ENCODE measurements at places on chromosomes 2 and 18.

GRCh38 chr2:71006955-71007799, 12.5 kb upstream of the TEX261 start:
- DNase-seq = no peak

DNA sequence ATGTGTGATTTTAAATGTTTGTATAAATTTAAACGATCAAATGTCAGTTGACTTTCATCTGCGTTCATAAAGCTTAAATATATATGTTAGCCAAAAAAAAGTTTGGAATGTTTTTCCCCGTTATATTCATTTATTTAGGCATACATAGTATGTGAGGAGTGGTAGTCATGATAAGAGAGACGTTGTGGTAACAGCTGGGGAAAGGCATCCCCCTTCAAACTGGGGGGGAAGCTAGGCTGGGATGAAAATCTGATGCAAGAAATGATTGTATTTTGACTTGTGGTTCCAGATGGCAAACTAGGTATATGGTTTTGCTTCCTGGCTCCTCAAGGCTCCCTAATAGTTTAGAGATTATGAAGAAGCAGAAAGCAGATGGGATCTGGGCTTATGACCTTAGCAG, 30.1 kb downstream of the ITGA6 start:
- no peak for DNase-seq

GRCh38 chr2:112493858-112494648, 12.1 kb downstream of the TTL start:
- no peak for DNase-seq

- no peak for DNase-seq
These were observed 11.0 kb downstream of the RTP5 start for GRCh38 chr2:241880311-241881073.

GRCh38 chr18:24486684-24487083, 26.2 kb downstream of the HRH4 start:
- DNase-seq = no peak

DNA sequence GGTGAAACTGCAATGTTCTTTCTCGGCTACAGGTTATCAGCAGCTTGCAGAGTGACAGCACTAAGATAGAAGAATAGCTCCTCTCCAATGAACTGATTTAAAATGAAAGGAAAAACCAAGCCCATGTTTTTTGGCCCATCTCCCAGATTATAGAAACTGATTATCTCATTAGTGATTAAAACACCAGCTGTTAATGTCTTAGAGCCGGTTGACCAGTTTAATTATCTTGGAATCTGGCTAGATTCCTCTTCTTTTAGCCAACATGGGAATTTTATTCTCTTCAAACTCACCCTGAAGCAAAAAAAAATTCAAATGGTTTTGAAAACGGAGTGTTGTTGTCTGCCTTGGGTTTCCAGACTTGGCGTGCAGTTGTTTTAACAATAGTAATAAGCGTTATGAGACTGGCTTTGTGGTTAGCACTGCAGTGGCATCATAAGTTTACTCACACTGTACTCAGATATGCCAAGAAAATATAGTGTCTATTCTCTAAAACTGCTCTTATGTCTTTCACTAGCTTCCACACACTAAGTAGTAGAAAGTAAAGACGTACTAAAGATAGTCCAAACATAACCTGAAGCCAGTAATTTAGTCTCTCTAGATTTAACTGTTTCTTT, 665.3 kb downstream of the STK39 start:
- DNase-seq = no peak

- no peak for DNase-seq
These were observed 142.3 kb upstream of the HAAO start for GRCh38 chr2:42934580-42935186.

DNA sequence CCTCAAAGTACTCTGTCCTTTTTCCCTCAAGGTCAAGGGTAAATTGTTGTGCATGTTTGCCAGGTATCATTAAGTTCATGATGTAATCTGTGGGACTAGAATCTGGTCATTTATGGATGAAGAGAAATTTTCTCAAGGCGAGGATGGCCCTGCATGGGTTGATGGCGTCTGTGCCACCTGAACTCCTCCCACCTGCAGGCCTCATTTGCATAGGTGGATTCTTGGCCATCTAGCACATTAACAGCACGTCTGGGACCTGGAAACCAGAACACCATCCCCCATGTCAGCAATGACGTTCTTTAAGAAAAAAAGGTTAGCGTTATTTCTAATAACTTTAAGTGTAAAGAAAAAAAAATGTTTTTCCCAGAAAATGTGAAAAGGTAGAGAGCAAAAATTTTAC, 145.8 kb downstream of the ESCO1 start:
- no peak for DNase-seq

DNA sequence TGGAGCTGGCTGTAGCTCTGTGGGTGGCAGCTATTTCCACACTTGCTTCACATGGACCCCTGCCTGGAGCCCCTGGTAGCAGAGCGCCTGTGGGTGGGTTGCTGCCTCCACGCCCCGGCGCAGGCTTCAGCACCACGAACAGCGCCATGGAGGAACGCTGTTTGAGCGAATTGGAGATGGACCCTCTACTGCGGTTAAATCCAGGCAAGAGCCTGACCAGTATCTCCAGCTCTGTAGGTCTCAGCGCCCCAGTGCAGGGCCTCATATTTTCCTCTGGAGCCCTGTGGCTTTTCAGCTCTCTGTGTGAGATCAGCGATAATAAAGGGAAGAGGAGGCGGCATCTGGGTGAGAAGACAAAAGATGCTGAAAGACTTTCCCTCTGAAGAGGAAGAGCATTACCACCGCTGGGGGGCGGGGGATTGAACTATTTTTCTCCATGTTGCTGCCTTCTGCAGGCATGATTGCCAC, 12.0 kb downstream of the ONECUT2 start:
- peak; percentile 47 for DNase-seq

- DNase-seq = no peak
These were observed 39.1 kb downstream of the FN1 start for GRCh38 chr2:215396595-215397313.

DNA sequence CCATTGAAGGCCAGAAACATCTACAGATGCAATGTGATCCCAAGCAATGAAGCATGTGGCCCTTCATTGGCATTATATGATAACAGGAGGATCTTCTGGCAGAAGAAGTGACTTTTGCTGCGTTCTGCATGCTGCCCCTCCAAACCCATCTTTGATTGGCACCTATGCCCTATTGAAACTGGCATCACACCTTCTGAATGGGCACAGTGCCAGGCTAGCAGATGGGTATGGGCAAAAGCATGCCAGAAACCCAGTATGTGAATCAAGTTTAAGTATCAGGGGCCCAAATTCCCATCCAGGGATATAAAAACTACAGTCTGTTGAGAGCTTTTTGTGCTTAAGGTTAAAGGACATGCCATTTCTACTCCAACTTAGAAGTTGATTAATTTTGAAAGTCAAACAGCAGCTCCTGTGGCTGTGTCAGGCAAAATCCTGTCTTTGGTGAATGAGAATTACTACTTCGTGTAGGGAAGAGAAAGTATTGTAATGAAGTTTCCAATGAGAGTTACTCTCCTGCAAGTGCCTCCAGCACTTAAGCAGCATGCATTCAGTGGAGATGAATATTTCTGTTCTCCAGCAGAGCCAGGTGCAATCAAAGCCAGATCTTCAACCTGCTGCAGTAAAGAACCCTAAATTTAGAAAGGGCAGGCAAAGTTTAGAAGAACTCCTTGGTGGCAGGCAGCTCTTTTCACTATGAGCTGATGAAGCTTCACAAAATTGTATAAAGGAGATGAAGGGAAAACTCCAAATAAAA, 8.6 kb downstream of the VRK2 start:
- DNase-seq = no peak

- DNase-seq = no peak
These were observed 143.8 kb upstream of the THUMPD2 start for GRCh38 chr2:39922679-39923405.

- DNase-seq = no peak
These were observed 22.5 kb downstream of the PASK start for GRCh38 chr2:241126771-241127202.

DNA sequence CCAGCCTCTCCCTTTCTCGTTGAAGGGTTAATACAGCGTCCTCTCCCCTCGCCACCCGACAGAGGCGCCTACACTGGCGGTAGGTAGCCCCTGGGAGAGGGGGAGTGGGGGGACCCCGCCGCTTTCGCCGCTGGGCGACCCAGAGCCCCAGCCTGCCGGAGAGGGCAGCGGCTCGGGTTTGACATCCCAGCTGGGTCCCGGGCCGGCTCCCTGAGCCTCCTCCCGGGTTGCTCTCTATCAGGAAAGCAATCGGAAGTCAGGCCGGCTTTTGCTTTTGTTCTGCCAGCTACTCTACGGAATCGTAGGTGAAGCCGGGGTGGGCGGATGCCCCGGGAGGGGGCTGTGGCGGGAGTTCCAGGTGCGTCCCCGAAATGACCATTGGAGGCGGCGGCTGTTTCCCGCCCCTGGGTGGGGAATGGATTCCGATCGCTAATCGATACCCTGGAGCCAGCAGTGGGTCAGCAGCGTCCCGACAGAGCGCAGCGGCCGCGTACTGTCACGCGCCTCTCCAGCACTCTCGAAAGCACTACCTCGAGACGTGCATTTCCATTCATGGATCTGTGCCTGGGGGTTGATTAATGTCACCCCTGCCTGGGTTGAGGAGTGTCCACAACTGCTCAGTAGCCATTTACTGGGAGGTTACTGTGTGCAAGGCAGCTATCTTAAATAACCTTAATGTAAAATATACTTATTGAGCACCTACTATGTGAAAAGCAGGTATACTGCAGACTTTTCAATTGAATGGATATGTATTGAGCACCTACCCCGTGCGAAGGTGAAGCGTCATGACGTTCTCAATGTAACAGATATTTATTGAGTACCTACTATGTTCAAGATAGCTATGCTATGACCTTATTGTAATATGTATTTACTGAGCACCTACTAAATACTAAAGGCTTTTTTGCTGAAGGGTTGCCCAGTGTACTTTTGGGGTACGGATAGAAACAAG, 1.1 kb downstream of the MAPK4 start:
- DNase-seq = no peak
